Activated CD4-positive, alpha-beta T cell treated with anti-CD3 and anti-CD28 coated beads for 24 hours (primary cell): ENCODE measurements at places on chromosomes 3 and 15.

GRCh38 chr3:51550080-51550819, 11.7 kb downstream of the RAD54L2 start:
- DNase-seq, result no peak

GRCh38 chr15:60411774-60412425, 14.1 kb upstream of the ANXA2 start:
- DNase-seq, result no peak

GRCh38 chr3:97952872-97953271, 19.4 kb downstream of the RIOX2 start:
- no peak for DNase-seq

- DNase-seq, result no peak
Measured at GRCh38 chr3:48225587-48225986, 2.3 kb downstream of the CAMP start.

DNA sequence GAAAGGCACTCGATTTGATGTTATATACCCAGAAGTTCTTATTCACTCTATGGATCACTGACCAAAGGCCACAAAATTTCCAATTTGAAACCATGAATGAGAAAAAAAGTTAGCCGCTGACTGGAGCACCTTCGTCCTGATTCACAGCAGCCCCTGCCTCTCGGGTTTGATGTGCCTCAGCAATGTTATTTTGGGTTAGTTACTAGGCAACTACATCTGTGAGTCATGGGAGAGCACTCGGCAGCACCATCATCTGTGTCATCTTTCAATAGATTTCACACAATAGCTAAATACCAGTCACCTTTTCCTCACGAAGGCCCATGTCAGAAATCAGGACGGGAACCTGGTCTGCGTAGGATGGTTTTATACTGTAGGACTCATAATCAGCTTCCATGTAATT, 269.2 kb downstream of the ZBBX start:
- no peak for DNase-seq

GRCh38 chr15:38263996-38264395, 11.4 kb downstream of the SPRED1 start:
- DNase-seq, result no peak

DNA sequence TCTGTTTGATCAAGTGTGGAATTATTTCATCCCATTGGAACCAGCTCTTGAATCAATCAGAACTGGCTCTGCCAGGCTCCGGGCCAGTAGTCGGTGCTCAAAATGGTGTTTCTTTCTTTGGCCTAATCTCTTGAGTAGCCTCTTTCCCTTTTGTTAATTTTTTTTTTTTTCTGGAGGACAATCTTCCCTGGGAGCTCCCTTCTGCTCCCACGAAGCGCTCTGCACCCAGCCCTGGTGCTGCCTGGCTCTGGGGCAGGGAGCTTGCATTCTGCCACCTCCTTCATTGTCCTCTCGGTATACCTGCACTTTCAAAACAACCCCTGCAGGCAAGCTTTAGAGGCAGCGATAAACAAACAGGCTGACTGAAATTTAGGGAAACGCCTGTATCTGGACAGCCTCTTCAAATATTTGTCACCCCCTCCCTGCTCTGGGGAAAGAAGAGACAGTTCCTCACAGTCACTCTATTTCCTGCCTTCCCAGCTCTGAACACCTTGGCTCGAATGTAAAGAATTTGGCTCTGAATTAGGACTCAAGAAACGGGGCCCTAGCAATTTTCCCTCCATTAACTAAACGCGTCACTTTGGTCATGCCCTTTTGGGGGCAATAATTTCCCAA, 1.1 kb upstream of the THSD4 start:
- DNase-seq, result no peak

GRCh38 chr3:139473155-139473771, 3.1 kb downstream of the RBP2 start:
- no peak for DNase-seq

- no peak for DNase-seq
Measured at GRCh38 chr3:74003734-74004133, 379.0 kb upstream of the PDZRN3 start.

DNA sequence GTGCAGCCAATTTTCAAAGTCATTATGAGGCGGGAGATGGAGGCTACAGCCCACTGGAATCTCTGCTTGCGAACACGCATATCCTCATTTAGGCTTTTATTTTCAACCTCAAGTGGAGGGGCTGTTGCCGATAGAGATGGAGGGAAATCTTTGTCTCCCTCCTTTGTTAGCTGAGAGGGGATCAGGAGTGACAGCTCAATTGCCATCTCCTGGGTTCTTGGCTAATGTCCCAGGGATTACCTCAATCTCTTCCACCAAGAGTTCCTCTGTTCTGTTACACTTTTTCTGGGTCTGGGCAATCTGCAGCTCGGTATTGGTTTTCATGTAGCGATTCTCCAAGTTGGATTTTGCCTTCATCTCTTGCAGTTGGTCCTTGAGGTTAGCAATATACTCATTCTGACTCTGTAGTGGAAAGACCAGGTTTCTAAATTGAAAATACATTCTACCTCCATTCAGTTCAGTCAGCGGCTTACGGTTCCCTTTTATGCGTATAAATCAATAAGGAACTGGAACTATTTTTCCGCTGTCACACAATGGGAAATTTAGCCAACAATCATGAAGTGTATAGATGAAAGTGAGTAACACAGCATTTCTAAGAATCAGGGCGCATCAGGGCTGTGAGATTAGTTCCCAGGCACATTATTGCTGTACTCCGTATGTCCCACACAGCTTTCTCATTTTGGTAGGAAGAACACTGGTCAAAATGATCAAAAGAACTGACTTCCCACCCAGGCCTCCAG, 36.2 kb upstream of the RPL35A start:
- DNase-seq, result no peak

- DNase-seq, result no peak
Measured at GRCh38 chr3:127608362-127608718, 10.1 kb downstream of the MCM2 start.

- no peak for DNase-seq
Measured at GRCh38 chr3:31402117-31402516, 130.6 kb upstream of the STT3B start.

- no peak for DNase-seq
Measured at GRCh38 chr15:86691091-86691663, 611.5 kb downstream of the AGBL1 start.

DNA sequence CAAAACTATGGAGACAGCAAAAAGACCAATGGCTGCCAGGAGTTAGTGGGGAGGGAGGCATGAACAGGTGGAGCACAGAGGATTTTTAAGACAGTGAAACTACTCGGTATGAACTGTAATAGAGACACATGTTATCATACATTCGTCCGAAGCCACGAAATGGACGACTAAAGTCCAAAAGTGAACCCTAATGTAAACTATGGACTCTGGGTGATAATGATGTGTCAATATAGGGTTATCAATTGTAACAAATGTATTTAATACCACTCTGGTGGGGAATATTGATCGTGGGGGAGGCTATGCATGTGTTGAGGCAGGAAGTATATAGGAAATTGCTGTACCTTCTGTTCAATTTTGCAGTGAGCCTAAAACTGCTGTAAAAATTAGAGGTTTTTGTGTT, 107.0 kb downstream of the CPN2 start:
- no peak for DNase-seq

DNA sequence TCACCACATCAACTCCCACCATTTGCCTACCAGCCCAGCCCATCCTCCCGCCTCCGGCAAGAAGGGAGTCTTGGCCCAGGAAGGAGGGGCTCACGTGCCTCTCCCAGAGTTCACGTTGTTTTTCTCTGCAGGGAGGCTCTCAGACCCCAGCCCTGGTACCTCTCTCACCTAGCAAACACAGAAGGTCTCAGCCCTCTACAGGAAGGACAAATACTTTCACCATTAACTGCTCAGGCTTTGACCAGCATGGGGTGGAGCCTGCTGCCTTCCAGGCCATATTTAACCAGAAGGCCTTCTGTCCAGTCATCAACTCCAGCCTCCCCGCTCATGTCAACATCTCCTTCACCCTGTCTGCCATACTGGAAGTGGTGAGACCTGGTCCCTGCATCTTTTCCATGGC, 19.0 kb upstream of the HTR3E start:
- DNase-seq, result no peak

DNA sequence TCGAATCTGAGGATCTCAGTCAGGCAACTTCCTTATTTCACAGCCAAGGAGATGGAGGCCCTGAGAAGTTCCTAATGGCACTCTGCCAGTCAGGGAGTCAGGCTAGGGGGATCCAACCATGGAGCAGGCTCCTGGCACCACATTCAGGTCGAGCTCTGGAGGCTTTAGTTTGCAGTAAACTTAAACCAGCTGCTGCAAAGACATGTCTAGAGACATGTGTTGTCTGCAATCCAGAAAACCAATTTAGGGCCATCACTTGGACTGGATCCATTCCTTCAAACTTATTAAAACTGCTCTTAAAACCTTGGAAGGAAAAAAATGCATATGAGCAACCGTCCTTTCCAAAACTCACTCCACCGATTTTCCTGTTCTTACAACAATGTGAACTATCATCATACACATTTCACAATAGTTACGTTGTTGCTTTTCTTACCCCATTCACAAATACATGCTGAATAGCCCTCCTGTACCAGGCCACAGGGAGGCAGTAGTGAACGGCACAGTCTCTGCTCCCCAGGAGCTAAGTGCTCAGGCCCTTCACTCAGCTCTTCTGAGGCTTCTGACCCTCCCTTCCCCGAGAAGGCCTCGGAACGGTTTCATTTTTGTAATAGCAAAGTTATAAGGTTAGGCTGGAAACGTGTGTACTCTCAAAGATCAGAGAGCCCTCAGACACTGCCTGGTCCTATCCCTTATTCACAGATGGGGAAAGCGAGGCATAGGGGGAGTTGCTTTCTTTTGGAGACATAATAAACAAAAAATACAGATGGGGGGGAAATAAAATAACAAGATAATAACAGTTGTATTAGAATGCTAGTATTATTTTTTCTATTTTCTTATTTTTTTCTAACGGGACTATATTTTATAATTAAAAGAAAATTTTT, 20.1 kb downstream of the RFT1 start:
- DNase-seq, result no peak

DNA sequence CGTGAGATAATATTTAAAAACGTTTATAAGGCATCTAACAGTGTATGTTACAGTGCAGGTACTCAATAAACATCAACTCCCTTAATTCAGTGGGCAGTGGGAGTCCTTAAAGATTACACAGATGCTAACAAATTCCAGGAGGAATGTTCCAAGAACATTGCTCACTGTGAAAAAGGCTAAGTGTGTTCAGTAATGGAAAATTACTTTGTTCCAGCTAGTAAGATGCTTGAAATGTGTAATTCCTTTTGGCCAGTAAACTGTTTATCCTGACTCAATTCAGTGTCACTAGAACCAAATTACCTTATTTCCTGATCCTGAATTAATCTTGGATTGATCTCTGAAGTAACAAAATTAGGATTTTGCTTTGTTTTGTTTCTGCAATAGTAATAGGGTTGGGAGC, 54.2 kb upstream of the SEMA6D start:
- no peak for DNase-seq

GRCh38 chr3:44887101-44887500, 12.7 kb downstream of the TGM4 start:
- DNase-seq, result no peak

DNA sequence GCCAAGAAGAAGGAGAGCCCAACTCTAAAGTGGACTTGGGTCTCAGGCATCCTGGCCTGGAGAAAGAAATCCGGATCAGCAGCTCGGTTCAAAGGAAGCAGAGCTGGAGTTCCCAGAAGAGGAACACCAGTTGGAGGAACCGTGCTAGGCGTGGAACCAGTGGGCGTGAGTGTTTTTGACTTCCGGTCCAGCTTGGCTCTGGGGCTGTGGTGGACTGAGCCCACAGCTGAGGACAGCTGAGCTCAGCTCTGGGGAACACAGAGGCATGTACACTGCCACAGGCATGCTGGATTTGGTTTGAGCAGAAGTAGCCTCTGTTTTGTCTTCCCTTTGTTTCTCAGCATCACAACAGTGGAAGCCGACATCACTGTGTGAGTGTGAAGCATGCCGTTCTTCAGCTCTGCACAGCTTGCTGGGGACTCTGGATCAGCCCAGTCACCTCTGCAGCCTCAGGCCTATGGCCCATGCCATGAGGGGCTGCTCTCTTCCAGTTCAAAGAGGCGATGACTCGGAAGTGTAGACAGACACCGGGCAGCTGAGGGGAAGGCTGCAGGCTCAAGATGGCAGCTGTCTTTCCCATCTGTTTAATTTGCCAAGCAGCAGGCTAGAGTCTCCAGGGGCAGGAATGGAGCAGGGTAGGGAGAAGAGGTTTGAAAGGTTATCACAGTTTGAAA, 185.8 kb upstream of the UBE3A start:
- DNase-seq, result no peak

- DNase-seq, result no peak
Measured at GRCh38 chr3:73727117-73727821, 102.5 kb upstream of the PDZRN3 start.

DNA sequence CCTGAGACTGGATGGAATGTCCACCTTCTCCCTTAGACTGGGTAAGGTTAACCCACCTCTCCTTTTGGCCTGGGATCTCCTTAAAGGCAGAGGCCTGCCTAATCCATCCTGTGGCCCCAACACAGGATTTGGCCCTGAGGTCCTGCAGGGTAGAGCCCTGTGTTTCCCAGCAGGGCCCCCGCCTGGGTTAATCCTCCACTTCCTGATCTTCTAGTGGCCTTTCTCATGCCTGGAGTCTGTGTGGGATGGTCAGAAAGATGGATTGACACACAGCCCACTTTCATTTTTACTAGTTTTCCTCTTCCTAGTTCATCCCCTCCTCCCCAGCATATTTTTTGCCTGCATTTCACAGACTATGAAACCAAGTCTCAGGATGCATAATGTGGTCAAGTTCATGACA, 48.9 kb upstream of the SLC6A6 start:
- DNase-seq, result no peak

DNA sequence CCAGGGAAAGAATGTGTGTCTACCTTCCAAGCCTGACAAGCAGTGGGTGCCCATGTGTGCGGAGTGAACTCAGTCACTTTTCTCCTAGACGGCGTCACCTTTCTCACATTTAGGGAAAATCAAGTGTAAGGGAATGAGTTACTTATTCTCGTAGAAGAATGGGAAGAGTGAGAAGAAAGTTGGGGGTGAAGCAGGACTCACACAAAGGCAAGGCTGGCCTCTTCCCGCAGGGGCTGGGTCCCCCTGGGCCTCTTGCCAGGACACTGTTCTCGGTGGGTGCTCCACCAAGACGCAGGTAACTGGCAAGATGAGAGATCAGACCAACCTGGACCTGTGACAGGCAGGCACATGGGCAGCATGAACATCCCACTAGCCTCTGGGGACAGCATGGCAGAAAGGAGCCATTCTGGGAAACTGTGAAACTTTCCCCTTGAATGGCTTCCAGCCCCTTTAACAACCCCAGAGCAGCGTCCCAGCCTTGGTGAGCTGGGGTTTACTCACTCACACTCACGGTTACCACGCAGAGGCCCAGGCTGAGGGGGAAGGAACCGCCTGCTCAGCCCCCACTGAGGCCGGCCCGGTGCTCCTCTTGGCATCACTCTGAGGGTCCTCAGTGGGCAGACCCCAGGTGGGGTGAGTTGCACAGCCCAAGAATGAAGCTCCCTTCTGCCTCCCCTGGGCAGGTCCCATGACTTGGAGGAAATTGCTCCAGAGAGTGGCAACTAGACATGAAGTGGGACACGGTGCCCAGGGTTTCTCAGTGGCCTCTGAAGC, 15.0 kb upstream of the SRP14 start:
- no peak for DNase-seq

DNA sequence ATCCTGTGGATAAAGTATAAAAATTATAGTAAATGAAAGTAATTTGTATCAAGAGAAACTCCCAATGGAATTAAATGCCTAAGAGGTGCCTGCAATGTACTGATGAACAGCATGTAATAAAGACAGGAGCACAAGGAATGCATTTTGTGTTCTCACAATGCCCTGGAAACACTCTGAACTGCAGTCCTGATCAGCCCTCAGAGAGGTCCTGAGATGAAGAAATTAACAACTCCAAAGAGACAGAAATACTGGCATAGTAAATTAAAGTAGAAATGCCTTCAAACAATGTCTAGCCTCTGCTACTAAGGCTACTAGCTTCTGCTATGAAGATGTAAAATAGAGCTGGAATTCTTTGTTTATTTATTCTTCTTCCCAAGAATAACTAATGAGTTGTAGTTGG, 59.9 kb downstream of the CFAP20DC start:
- DNase-seq, result no peak
